ENCODE measurements at places on chromosomes 4 and X. TPM values are rescaled to one million over a fixed set of nuclear protein-coding genes. Genes with fewer than 3 reads are reported as not detected.

GRCh38 chr4:163672751-163673150, 178.3 kb downstream of the TMA16 start:
- DNase-seq: no peak

BMPR1B gene
- 3.2 TPM for total RNA-seq

FABP2 gene
- total RNA-seq: not detected

GRCh38 chr4:165369522-165369921, 9.3 kb upstream of the CPE start:
- DNase-seq: peak; percentile 48
